ENCODE measurements at places on chromosomes 3 and 15.

- DNase-seq: no peak
Observed at GRCh38 chr15:97597801-97598200, 362.7 kb upstream of the ARRDC4 start.

GRCh38 chr15:66851311-66852063 lies 149.5 kb downstream of the SMAD6 start:
- peak; percentile 57 for DNase-seq

DNA sequence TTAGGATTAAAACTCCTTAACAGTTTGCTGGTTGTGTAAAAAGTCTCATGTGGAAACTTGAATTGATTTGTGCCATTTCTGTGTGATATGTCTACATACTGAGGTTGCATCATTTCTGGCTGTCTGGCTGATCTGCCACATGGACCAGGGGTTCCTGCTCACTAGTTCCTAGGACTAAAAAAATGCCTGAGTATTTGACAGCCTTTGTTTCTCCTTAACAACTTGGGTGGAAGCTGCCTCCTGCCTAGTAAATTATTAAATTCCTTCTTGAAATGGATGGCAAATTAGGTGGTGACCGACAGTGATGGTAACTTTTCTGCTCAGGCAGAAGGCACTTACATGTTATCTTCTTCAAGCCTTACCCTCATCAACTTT lies 226.9 kb upstream of the MRPL3 start:
- no peak for DNase-seq

GRCh38 chr3:41267975-41268640 lies 68.8 kb downstream of the CTNNB1 start:
- no peak for DNase-seq

DNA sequence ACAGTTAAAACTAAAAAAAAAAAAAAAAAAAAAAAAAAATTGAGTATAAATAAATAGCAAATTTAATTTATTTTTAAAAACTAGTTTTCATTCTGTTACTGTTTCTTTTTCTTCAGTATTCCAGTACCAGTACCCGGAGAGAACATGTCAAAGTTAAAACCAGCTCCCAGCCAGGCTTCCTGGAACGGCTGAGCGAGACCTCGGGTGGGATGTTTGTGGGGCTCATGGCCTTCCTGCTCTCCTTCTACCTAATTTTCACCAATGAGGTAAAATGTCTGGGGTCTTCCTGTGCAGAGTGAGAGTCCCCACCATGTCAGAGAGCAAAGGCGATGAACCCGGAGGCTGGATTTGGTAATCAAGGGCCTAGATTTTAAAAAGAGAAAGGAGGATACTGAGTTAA lies 4.4 kb downstream of the TMEM43 start:
- no peak for DNase-seq

- no peak for DNase-seq
Observed at GRCh38 chr15:33639978-33640377, 328.3 kb upstream of the CHRM5 start.

- DNase-seq: no peak
Observed at GRCh38 chr3:17336291-17336690, 406.1 kb downstream of the TBC1D5 start.

DNA sequence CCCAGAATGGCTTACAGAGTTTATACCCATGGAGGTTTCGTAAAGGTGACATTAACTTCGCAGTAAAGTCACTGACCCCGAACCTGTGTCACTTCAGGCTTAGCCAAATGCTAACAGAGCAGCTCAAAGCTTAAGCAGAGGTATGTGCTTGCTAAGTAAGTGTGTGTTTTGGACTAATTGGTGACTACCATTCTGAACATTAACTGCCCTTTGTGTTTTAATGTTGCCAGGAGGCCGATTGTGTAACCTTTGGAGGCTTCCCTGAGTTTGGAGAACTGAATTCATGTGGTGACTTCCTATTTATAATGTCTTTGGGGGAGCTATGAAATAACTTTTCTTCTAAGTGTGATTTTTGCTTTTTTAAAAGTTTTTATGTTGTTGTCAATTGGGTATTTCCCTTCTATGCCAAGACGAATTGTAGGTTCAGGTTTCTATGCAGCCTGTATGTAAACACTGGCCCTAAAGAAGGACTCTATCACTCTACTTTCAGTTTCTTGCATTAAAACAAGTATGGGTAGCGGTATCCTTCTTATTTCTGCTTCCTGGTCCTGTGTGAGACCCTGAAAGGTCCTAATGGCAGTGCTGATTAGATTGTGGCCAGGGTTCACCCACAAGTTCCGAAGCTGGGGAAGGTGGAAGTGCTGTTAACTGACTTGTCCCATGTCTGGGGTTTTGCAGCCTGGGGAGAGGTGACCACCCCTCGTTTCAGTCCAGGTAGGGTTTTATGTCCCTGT lies 86.3 kb downstream of the IGF1R start:
- no peak for DNase-seq

DNA sequence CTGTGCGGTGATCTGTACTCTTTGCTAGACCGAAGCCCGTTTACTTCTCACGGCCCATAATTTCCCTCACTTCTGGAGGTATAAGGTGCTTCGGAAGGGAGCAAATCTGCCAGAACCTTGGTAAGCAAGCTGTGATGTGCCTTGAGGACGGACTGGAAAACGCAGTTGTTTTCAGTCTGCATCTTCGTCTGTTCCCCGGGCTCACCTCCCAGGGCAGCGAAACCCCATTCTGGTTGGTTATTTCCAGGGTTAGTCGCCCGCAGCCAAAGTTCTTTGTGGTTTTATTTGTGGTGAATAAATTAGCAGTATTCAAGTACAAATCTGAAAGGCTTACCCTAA lies 401 bp downstream of the RAMAC start:
- peak; percentile 9 for DNase-seq

GRCh38 chr15:63030101-63030551 lies 12.4 kb upstream of the TPM1 start:
- no peak for DNase-seq

- DNase-seq: no peak
Observed at GRCh38 chr15:26223720-26224119, 360.6 kb upstream of the ATP10A start.

- no peak for DNase-seq
Observed at GRCh38 chr3:16508243-16508578, 5.3 kb downstream of the RFTN1 start.

DNA sequence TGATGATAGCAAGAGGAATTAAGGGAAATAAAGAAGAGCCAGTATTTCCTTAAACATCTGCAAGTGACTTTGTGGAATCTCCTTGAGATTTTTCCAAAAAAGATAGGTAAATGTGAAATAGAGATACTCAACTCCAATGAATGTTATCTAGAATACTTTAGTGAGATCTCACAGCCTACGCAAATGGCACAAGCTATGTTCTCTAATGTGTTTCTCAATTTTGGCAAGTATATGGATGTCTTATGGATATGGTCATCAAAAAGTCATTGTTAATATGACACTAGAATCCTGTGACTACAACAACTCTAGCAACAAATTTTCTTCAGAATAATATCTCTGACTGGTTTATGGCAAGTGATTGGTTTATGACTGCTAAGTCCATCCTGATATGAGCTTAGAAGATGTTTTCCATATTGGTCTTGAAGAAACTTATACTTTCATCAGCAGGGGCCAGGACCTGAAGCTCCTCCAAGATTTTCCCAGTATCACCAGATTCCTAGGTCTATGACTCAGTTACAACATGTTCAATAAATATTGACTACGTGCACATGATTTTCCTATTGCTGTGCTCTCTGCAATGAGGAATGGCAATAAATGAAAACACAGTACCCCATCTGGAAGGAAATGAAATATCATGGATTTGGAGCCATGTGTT lies 170.9 kb upstream of the THBS1 start:
- DNase-seq: no peak

- DNase-seq: no peak
Observed at GRCh38 chr3:193968380-193968974, 167.5 kb upstream of the HES1 start.

DNA sequence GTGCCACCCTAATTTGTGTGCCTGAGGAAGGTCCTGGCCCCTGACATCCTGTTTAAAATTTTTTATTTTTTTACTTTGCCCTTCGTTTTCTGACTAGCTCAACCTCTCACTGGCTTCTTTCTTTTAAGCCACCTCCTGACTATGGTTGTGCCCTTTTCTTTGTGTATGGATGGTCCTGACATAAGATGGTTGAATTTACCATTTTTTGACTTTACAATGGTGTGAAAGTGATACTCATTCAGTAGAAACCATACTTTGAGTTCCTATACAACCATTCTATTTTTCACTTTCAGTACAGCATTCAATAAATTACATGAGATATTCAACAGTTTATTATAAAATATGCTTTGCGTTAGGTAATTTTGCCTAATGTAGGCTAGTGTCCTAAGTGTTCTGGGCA lies 74.3 kb upstream of the PTX3 start:
- DNase-seq: no peak

GRCh38 chr3:69809076-69809835 lies 70.0 kb downstream of the MITF start:
- DNase-seq: no peak

DNA sequence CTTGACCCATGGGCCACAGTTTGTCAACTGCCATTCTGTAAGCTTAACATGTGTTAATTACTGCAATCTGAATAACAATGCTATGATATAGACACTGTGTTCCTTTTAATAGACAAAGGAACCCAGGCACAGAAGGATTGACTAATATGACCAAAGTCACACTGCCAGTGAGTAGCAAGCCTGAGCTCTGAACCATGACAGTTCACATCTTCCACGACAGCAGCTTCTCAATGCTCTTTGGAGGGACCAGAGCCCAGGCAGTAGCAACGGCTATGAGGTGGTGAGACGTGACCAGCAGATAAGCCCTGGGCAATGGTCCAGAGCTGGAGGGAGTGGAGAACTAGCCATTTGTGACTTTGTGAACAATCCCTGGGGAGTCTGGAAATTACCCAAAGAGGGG lies 19.4 kb downstream of the CA12 start:
- no peak for DNase-seq

DNA sequence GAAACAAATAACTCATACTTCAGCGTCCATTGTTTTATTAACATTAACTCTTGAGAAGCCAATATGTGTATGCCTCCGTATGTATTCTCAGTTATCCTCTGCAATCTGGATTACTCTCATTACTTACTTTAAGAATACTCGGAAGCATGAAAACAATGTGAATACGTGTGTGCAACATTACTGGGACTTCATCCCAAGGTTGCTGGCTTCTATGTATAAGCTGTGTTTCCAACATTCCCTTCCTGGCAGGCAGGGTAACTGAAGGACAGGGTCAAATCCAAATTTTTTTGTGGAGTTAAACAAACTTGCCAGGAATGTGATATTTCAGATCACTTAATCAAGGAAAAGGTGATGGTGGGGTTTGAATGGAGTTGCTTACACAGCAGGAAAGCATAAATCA lies 34.5 kb upstream of the NR1I2 start:
- DNase-seq: no peak

- no peak for DNase-seq
Observed at GRCh38 chr3:86895202-86895601, 95.7 kb downstream of the VGLL3 start.

GRCh38 chr3:186049001-186049400 lies 59.9 kb downstream of the ETV5 start:
- no peak for DNase-seq

GRCh38 chr3:149999421-149999820 lies 28.7 kb upstream of the PFN2 start:
- no peak for DNase-seq

- DNase-seq: no peak
Observed at GRCh38 chr15:68874788-68875187, 54.1 kb upstream of the ANP32A start.

GRCh38 chr3:14423197-14423743 lies 20.9 kb downstream of the SLC6A6 start:
- no peak for DNase-seq

- DNase-seq: no peak
Observed at GRCh38 chr15:67105065-67105951, 39.9 kb downstream of the SMAD3 start.

GRCh38 chr3:9883706-9884554 lies 3.9 kb upstream of the CIDEC start:
- no peak for DNase-seq

GRCh38 chr3:64732576-64732975 lies 44.8 kb upstream of the ADAMTS9 start:
- DNase-seq: no peak

- no peak for DNase-seq
Observed at GRCh38 chr3:3714572-3714971, 84.7 kb upstream of the LRRN1 start.

- DNase-seq: no peak
Observed at GRCh38 chr3:21274079-21274571, 476.9 kb downstream of the ZNF385D start.

DNA sequence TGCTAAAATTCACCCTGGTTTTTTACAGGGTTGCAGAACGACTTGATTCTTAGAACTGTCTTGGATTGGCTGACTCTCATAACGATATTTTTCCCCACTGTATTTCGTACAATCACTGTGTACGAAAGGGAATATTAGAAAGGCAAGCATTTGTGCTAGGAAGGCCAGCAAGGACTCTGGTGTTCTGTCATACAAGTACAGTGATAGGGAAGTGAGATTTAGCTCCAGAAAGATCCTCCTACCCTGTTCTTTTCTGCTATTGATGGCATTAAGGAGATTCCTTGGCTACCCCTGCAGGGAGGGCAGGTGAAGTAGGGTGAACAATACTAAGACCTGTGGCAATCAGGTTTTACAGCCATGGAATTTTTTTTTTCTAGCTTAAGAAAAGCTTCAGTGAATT lies 53.8 kb upstream of the SCAANT1 start:
- no peak for DNase-seq

GRCh38 chr3:187252311-187252710 lies 39.2 kb downstream of the MASP1 start:
- DNase-seq: no peak

- DNase-seq: no peak
Observed at GRCh38 chr3:134357914-134358811, 16.1 kb downstream of the AMOTL2 start.

DNA sequence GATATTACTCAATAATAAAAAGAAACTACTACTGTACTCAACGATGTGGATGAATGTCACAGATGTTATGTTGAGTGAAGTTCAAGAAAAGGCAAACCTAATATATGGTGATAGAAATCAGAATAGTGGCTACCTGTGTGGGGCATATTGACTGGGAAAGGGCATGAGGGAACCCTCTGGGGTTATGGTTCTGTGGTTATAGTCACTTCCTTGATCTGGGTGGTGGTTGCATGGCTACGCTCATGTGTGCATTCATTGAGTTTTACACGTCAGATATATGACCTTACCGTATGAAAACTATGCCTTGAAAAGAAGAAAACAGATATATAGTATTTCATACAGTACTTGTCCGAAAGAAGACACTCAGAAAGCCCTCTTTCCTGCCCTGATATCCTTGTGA lies 331.0 kb upstream of the LRRFIP2 start:
- DNase-seq: no peak

DNA sequence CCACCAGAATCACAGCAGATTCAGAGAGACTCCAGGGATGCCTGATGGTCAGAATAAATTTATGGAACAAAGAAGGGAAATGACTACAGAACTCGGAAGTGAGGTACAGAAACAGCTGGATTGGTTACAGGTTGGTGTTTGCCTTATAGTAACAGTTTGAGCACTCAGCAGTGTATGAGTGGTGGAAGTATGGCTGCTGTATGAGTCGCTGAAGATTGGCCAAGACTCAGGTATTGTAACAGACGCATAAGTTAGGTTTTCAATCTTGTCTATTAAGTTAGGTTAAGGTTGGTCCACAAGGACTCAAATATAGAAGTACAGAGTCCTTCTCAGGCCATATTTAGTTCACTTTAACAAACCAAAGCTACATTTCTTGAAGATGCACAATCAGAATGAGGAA lies 33.1 kb downstream of the ATP13A5 start:
- DNase-seq: no peak

Data from stimulated activated CD4-positive, alpha-beta T cell treated with anti-CD3 and anti-CD28 coated beads, TNF-alpha, amount 100 ng/mL, for 4 hours (primary cell).